T-helper 2 cell treated with Interferon-gamma antibody and Interleukin-4, amounts not matched to agents 5 μg/mL and 100 μg/mL, for 36 hours (primary cell): ENCODE measurements at places on chromosomes 13 and 19.
A peak's percentile ranks its signal among the peaks of the same experiment; 100 is the strongest.

DNA sequence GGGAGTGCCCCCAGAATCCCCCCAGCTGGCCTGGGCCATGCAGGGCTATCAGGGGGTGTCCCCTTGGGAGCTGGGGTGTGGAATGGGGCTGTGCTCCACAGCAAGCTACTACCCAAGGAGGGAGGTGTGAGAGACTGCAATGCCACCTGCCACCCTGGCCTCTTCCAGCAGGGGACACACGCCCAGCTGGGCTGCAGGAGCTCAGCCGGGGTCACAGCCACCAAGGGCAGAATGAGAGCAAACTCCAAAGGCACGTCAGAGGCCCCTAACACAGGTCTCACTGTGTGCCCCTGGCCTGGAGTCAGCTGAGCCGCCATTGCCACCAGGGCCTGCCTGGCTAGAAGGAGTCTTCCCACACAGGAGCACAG, 55.5 kb downstream of the MLLT1 start:
- no peaks in the 10 kb centered on the region for H3K4me1 ChIP-seq
- no peaks in the 10 kb centered on the region for H3K27me3 ChIP-seq
- DNase-seq, result no peak

DNA sequence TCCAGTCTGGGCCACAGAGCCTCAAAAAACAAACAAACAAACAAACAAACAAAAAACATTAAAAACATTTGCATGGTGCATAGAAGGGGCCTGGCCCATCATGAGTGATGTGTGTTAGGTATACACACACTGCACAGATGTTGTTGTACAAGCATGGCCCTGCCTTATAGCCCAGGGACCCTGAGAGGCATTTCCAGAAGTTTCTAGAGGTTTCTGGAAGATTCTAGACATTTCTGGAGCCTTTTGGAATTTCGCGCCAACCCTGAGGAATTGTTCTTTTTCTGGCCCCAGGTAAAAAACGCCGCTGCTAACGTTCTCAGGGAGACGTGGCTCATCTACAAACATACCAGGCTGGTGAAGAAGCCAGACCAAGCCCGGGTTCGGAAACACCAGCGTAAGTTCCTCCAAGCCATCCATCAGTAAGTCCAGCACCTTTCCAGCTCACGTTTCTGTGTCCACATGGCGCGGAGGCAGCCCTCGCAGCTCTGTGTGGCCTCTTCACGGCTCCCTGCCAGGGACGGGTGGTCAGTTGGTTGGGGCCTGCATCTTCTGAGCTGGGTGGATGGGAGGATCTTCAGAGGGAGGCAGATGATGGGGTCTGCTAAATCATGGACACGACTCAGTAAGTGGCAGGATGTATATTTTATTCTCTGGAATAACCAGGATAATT, 18.4 kb upstream of the ARRDC2 start:
- no peak overlapping the region for H3K27ac ChIP-seq
- H3K27me3 ChIP-seq, result no peaks in the 10 kb centered on the region
- H3K4me3 ChIP-seq, result no peak overlapping the region
- no peaks in the 10 kb centered on the region for H3K36me3 ChIP-seq
- no peaks in the 10 kb centered on the region for H3K4me1 ChIP-seq

DNA sequence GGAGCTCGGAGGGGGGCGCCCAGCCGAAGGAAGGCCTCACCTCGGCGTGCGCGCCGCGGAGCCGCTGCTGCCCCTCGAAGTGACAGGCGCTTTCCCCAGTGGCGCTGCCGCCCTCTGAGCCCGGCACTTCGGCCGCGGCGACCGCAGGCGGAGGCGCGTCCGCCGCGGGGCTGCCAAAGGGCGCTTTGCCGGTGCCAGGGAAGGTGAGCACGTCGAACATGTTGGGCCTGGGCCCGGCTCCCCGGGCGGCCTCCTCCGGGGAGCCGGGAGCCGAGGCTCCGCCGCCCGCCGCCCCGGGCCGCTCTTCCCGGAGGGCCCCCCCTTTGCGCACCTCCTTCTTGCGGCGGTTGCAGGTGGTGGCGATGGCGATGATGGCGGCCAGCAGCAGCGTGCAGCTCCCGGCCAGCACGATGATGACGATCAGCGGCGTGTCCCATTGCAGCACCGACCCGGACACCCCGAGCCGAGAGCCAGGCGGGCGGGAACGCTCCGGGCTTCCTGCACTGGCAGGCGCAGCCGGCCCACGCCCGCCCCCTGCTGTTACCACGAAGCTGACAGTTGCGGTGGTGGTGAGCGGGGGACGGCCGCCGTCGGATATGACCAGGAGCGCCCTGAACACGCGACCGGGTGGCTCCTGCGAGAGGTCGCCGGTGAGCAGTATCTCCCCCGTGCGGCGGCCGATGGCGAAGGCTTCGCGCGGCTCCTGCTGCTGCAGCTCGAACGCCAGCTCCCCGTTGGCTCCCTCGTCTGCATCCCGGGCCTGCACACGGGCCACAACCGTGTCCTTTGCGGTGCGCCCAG, 2.5 kb downstream of the PCDH8 start:
- peaks cover 61% of the 10 kb centered on the region for H3K27me3 ChIP-seq
- H3K4me1 ChIP-seq, result peaks cover 13% of the 10 kb centered on the region
- no peak overlapping the region for H3K27ac ChIP-seq
- peak; percentile 37 for DNase-seq

GRCh38 chr19:47713046-47714021, at the start of gene EHD2:
TSS of gene EHD2 (plus strand) at chr19:47713422. CDS start at chr19:47716613, 3,191 bp downstream.
- peaks cover 5% of the 10 kb centered on the region for H3K4me1 ChIP-seq
- H3K36me3 ChIP-seq, result no peaks in the 10 kb centered on the region
- H3K4me3 ChIP-seq, result peak within 1 kb of the TSS; percentile 24
- peak; percentile 25 for DNase-seq
- H3K27me3 ChIP-seq, result peaks cover 28% of the 10 kb centered on the region

- H3K27me3 ChIP-seq, result peaks cover 7% of the 10 kb centered on the region
- H3K4me3 ChIP-seq, result no peak overlapping the region
- no peak for DNase-seq
- H3K27ac ChIP-seq, result no peak overlapping the region
These were observed 15.2 kb downstream of the CCNA1 start for GRCh38 chr13:36447501-36447900.

DNA sequence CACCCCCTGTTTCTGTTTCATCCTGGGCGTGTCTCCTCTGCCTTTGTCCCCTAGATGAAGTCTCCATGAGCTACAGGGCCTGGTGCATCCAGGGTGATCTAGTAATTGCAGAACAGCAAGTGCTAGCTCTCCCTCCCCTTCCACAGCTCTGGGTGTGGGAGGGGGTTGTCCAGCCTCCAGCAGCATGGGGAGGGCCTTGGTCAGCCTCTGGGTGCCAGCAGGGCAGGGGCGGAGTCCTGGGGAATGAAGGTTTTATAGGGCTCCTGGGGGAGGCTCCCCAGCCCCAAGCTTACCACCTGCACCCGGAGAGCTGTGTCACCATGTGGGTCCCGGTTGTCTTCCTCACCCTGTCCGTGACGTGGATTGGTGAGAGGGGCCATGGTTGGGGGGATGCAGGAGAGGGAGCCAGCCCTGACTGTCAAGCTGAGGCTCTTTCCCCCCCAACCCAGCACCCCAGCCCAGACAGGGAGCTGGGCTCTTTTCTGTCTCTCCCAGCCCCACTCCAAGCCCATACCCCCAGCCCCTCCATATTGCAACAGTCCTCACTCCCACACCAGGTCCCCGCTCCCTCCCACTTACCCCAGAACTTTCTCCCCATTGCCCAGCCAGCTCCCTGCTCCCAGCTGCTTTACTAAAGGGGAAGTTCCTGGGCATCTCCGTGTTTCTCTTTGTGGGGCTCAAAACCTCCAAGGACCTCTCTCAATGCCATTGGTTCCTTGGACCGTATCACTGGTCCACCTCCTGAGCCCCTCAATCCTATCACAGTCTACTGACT, at the start of gene KLK3:
Gene KLK3, plus strand, starts transcription at position 280 of the 775 bp plus-strand sequence. Its CDS starts 41 bp downstream, at position 321.
- no peak within 1 kb of the TSS for H3K27ac ChIP-seq
- no peaks in the 10 kb centered on the region for H3K36me3 ChIP-seq
- H3K4me3 ChIP-seq, result no peak within 1 kb of the TSS
- DNase-seq, result no peak
- peaks cover 15% of the 10 kb centered on the region for H3K27me3 ChIP-seq
